NCI-H460 (cell line): ENCODE measurements at places on chromosomes 6 and 20. TPM values are rescaled to one million over a fixed set of nuclear protein-coding genes. Genes with fewer than 3 reads are reported as not detected.

RBL1 gene
- 13.7 and 14.1 TPM in 2 replicates for total RNA-seq

LAMA5 gene
- total RNA-seq, result 169 and 171 TPM in 2 replicates

PACSIN1 gene
- 0.07 and 0.20 TPM in 2 replicates for total RNA-seq

RAB23 gene
- 11.3 and 13.1 TPM in 2 replicates for total RNA-seq

PKIB gene
- total RNA-seq, result not detected in 2 replicates

GRCh38 chr20:57983082-57983481 is 245.4 kb downstream of the ANKRD60 start:
- DNase-seq, result no peak

GRCh38 chr6:140533526-140533925 is 1159.1 kb upstream of the CITED2 start:
- DNase-seq, result no peak

DNA sequence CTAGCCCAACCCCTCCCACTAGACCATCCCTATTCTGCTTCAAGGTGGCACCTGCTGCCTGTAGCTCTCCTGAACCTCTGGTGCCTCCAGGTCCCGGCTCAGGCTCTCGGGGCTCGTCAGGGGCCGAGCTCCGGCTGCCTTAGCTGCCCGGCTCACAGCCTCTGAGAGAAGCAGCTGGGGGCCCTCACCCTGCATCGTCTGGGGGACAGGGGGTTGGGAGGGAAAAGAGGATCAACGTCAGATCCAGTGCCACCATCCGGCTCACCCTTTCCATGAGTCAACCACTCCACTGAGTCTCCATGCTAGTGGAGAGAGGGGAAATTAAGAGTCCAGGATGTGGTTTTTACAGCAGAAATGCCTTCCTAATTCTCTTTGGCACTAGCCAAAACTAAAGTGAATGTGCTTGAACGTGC is 13.0 kb downstream of the BAG6 start:
- no peak for DNase-seq

- no peak for DNase-seq
Measured at GRCh38 chr20:47349365-47350180, 6.9 kb downstream of the ZMYND8 start.

DNA sequence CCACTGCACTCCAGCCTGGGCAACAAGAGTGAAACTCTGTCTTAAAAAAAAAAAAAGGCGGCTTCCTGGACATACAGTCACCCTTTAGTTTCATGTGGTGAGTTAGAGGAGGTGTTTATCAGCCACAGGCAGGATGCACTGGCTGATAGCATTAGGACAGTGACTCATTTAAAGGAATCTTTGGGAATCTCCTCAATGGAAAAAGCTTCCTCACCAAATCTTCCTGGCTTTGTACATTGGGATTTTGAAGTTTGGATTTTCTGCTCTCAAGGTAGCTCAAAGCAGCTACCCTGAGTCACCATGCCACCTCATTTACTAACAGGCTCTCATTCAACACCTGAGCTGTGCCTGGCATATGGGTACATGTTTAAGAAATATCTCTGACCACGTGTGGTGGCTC is 20.2 kb downstream of the PRPH2 start:
- DNase-seq, result no peak

- no peak for DNase-seq
Measured at GRCh38 chr20:2816583-2817340, 598 bp downstream of the TMEM239 start.

DNA sequence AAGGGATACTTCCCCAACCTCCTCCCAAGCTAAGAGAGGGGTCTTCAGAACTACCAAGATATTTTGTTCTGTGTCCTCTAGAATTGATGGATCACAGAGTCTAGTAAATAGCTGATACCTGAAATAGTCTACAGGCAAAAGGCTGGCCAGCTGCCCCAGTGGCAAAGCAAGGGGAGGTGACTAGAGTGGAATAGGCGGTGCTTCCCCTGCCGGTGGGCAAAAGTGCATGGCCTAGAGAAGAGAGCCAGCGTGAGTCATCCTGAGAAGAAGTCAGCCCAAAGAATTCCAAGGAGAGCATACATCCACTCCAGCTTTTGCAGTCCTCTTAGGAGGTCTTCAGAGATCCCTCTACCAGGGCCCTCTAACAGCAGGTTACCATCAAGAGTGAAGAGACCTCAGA is 14.7 kb downstream of the DPPA5 start:
- DNase-seq, result no peak

DNA sequence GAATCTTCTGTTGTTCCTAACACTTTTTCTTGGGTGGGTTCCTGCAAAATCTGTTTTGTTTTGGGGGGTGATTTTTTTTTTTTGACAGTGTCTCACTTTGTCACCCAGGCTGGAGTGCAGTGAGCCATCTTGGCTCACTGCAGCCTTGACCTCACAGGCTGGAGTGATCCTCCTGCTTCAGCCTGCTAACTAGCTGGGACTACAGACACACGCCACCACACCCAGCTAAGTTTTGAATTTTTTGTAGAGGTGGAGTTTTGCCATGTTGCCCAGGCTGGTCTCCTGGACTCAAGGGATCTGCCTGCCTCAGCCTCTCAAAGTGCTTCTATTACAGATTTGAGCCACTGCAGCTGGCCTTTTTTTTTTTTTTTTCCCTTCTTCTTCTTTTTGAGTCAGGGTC is 60.5 kb upstream of the SNAP91 start:
- DNase-seq, result no peak
